ENCODE measurements at places on chromosomes 2 and 18.

DNA sequence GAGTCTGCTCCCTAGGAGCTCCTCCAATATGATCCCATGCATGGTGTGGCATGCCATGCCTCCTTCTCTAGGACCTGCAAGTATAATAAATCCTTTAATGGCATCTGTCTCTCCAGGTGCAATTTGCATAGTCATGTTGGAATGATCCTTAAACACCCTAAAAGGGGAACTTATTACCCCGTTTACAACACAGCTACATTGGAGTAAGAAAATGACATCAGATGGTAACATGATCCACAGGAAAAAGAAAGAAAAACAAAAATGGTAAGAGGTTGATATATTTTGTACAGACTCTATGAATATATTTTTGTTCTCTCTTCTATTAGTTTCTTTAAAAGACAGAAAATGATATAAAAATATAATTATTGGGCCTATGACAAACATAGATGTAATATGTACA lies 79.0 kb downstream of the CRACDL start:
- DNase-seq = no peak

- DNase-seq = no peak
These were observed 51.8 kb downstream of the PMAIP1 start for GRCh38 chr18:59951591-59951990.

DNA sequence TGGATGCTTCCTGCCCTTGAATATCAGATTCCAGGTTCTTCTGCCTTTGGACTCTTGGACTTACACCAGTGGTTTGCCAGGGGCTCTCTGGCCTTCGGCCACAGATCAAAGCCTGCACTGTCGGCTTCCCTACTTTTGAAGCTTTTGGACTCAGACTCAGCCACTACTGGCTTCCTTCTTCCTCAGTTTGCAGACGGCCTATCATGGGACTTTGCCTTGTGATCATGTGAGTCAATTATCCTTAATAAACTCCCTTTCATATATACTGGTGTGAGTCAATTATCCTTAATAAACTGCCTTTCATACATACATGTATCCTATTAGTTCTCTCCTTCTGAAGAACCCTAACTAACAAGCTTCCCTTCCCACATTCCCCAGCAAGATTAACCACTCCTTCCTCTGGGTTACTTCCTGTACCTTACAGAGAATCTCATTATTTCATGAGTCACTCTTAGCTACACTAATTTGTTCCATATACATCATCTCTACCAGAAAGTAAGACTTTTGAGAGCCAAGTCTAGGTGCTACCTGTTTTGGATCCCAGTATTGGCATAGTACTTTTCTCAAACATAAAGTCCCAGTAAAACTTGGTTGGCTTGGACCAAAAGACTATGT lies 31.3 kb upstream of the LRATD1 start:
- DNase-seq = no peak

DNA sequence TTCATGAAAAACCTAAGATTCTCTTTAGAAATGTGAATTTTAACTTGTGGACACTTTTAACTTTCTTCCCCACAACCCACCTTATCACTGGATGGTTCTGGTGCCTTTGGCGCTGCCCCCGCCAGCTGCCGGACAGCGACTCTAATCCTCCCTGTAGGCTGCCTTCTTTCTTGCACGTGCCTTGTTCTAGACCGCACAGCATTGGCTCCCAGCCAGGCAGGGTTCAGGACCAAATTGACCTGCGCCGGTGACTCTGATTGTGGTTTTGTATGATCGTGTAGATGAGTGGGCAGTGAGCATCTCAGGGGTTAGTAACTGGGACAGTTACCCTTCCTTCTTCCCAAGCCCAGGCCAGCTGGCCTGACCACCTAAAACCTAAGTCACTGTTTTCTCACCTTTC lies 106.8 kb downstream of the ASAP2 start:
- no peak for DNase-seq

DNA sequence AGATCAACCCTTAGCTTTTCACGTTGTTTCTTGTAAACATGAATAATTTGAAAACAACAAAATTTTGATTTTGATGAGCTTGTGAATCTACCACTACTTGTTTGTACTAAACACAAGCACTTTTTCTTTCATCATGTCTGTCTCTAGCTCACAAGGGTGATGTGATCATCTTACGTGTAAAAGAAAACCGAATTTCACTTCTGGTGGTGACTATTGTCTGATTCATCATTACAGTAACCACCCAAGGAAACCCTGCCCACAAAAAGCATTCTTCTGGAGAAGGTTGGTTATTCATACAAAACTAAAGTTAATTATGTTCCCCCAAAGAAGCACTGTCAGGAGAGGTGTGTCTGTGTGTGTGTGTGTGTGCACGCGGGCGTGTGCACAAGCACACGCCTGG lies 285.4 kb downstream of the ZNF516 start:
- peak; percentile 44 for DNase-seq
